Endodermal cell (in vitro differentiated cells): ENCODE measurements at places on chromosomes 12 and 14. TPM values are rescaled to one million over a fixed set of nuclear protein-coding genes. Genes with fewer than 3 reads are reported as not detected.

DNA sequence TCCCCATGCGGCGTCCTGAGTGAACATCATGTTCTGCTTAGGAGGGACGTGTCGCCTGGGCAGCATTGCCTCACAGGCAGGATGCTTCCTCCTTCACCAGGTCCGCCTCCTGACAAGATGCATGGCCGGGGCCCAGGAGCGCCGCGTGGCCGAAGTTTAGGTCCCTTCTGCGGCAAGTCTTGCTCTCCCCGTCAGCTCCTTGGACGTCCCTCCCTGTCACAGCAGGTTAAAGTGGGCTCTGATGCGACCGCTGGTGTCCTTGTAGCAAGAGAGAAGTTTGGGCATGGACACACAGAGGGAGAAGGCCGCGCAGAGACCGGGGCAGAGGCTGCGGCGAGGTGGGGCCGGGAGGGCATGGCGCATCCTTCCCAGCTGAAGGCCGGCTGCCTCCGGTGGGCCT, 9.4 kb upstream of the GALNT9 start:
- H3K27me3 ChIP-seq = no peaks in the 10 kb centered on the region
- no peaks in the 10 kb centered on the region for H3K36me3 ChIP-seq
- H3K4me1 ChIP-seq = no peaks in the 10 kb centered on the region
- DNase-seq = no peak

DNA sequence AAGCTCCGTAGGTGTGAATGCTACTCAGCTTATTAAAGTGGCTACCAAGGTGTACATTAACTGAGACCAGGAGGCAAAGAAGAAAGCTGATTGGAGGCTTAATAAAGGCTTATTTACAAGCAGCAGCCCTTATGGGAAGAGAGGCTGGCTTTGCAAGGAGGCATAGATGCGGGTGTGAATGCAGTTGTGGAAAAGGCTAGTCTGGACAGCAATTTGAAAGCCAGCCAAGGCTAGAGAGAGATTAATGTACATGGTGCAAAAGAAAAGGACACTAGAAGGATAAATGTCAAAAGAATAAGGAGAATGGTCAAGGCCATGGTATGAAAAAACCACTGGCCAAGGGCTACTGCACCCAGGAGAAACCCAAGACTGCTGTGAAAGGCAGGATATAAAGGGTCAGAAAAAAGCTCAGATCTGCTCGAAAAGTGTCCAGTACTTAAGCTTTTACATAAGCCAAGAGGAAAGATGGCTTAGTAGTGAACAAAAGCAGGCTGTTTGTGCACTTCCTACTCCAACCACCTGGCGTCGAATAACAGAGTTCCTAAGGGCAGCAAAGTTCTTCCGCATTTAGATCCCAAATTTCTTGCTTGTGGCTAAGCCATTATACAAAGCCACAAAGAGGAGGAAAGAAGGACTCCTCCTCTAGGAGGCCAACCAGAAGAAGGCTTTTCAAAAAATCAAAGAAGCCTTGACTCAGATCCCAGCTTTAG, 24.0 kb downstream of the KLRK1 start:
- no peaks in the 10 kb centered on the region for H3K36me3 ChIP-seq
- H3K4me1 ChIP-seq = peaks cover 10% of the 10 kb centered on the region
- H3K27ac ChIP-seq = no peak overlapping the region
- DNase-seq = peak; percentile 45
- peak overlapping the region; percentile 77 for H3K4me3 ChIP-seq
- peaks cover 30% of the 10 kb centered on the region for H3K27me3 ChIP-seq

- H3K27me3 ChIP-seq = no peaks in the 10 kb centered on the region
- no peaks in the 10 kb centered on the region for H3K4me1 ChIP-seq
- H3K36me3 ChIP-seq = no peaks in the 10 kb centered on the region
- no peak overlapping the region for H3K27ac ChIP-seq
Measured at GRCh38 chr12:72261885-72262284, 10.3 kb upstream of the TRHDE start.

- no peak overlapping the region for H3K4me3 ChIP-seq
- DNase-seq = no peak
- H3K27me3 ChIP-seq = no peaks in the 10 kb centered on the region
Measured at GRCh38 chr14:44131861-44132260, 375.2 kb downstream of the FSCB start.

DNA sequence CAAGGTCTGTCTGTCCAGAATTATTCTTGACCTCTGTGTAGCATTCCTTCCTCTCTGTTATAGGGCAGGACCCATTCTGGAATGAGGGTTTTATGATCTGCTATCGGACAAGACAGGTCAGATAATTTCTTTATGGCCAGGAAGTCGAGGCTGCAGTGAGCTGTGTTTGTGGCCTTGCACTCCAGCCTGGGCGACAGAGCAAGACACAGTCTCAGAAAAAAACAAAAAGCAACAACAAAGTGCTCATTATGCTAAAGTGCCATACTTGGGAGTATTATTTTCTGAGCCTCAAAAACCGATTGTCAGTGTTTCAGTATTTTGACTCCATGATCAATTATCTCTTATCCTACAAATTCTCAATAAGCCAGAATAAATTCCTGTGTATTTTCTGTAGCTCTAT, 4.1 kb downstream of the CIPC start:
- DNase-seq = no peak
- no peaks in the 10 kb centered on the region for H3K27me3 ChIP-seq
- H3K4me1 ChIP-seq = peaks cover 4% of the 10 kb centered on the region
- peaks cover 15% of the 10 kb centered on the region for H3K36me3 ChIP-seq
- H3K27ac ChIP-seq = no peak overlapping the region

GRCh38 chr12:118342090-118342489, 30.6 kb downstream of the TAOK3 start:
- H3K4me3 ChIP-seq = no peak overlapping the region
- H3K36me3 ChIP-seq = no peaks in the 10 kb centered on the region
- no peaks in the 10 kb centered on the region for H3K27me3 ChIP-seq
- no peak for DNase-seq
- H3K4me1 ChIP-seq = peaks cover 13% of the 10 kb centered on the region
- H3K27ac ChIP-seq = no peak overlapping the region

GRCh38 chr12:89924191-89924590, 215.6 kb upstream of the ATP2B1 start:
- no peaks in the 10 kb centered on the region for H3K27me3 ChIP-seq
- H3K27ac ChIP-seq = no peak overlapping the region

GRCh38 chr14:62079038-62079437, 316.8 kb downstream of the SNAPC1 start:
- H3K4me3 ChIP-seq = no peak overlapping the region
- no peaks in the 10 kb centered on the region for H3K4me1 ChIP-seq
- no peak for DNase-seq
- no peaks in the 10 kb centered on the region for H3K36me3 ChIP-seq
- no peaks in the 10 kb centered on the region for H3K27me3 ChIP-seq
- no peak overlapping the region for H3K27ac ChIP-seq

- H3K4me1 ChIP-seq = no peaks in the 10 kb centered on the region
- no peaks in the 10 kb centered on the region for H3K36me3 ChIP-seq
- no peaks in the 10 kb centered on the region for H3K27me3 ChIP-seq
Measured at GRCh38 chr12:91781114-91781513, 364.5 kb downstream of the BTG1 start.

DNA sequence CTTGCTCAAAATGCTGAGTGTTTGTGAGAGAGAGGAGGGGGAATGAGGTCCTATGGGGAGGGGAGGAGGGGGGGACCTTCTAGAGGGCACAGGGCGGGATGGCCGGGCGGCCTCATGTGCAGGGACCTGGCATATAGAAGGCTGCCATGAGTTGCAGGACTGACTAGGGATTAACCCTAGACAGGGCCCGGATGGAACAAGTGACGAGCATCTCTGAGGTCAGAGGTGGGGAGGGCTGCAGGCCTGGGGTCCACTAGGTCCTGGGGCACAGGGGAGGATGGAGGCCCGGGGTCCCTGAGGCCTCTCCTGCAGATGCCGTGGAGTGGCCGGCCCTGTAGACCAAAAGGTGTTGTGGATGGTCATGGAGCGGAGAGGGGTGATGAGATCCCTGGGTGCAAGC, 104.0 kb upstream of the EIF5 start:
- no peak for DNase-seq
- H3K36me3 ChIP-seq = no peaks in the 10 kb centered on the region
- H3K27ac ChIP-seq = no peak overlapping the region

GRCh38 chr12:3075315-3075714, 1.9 kb upstream of the TSPAN9 start:
- H3K4me1 ChIP-seq = no peaks in the 10 kb centered on the region
- peaks cover 5% of the 10 kb centered on the region for H3K27me3 ChIP-seq
- H3K4me3 ChIP-seq = no peak overlapping the region
- H3K27ac ChIP-seq = no peak overlapping the region

- no peaks in the 10 kb centered on the region for H3K27me3 ChIP-seq
- H3K36me3 ChIP-seq = no peaks in the 10 kb centered on the region
- H3K4me1 ChIP-seq = no peaks in the 10 kb centered on the region
- H3K27ac ChIP-seq = no peak overlapping the region
Measured at GRCh38 chr12:89693639-89694202, 14.9 kb downstream of the ATP2B1 start.

- H3K27ac ChIP-seq = no peak overlapping the region
- no peaks in the 10 kb centered on the region for H3K36me3 ChIP-seq
- H3K4me1 ChIP-seq = no peaks in the 10 kb centered on the region
- no peaks in the 10 kb centered on the region for H3K27me3 ChIP-seq
Measured at GRCh38 chr12:110619534-110619953, 5.6 kb downstream of the TCTN1 start.

CMTM5 gene
- total RNA-seq = 0.40 TPM in 1 of 2 replicates, not detected in the other

ASIC1 gene
- 4.5 to 6.4 TPM (median 5.2 TPM) in 3 replicates for total RNA-seq

JKAMP gene
- total RNA-seq = 41.6 and 42.5 TPM in 2 replicates

PRPH gene
- 0.42 to 1.4 TPM in 2 of 3 replicates, not detected in the other for total RNA-seq

EIF2S1 gene
- 114 and 128 TPM in 2 replicates for total RNA-seq

KSR2 gene
- total RNA-seq = 1.5 to 2.2 TPM (median 2.0 TPM) in 3 replicates

NID2 gene
- total RNA-seq = 1.7 and 1.8 TPM in 2 replicates

NAV3 gene
- total RNA-seq = 1.5 and 1.9 TPM in 2 replicates

METTL1 gene
- total RNA-seq = 28.7 and 29.4 TPM in 2 replicates

RFLNA gene
- total RNA-seq = 1.2 to 3.2 TPM (median 2.0 TPM) in 3 replicates
